ENCODE measurements at places on chromosomes 2 and 18.

GRCh38 chr18:1657876-1658275, 753.2 kb downstream of the ADCYAP1 start:
- DNase-seq = no peak

- peak; percentile 32 for DNase-seq
These were observed 177.1 kb downstream of the EIPR1 start for GRCh38 chr2:3200420-3200939.

DNA sequence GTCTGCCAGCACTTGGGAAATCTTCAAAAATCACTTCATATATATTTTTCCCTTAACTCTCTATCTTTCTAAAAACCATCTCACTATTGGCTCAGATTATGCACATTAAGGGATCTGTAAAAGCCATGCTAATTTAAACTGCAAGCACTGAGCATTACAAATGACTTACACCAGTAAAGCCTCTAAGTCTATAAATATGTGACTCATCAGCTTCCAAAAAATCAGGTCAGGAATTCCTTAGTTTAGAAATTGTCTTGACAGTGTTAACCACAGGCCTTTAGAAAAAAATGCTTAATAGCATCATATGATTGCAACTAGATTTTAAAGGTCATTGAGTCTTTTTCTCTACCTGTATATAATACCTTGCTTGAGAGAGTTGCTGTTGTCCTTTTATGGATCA, 1113.6 kb upstream of the PIK3C3 start:
- peak; percentile 2 for DNase-seq

GRCh38 chr18:71322201-71322600, 1033.4 kb downstream of the SOCS6 start:
- no peak for DNase-seq

GRCh38 chr2:32061973-32062861, 1.1 kb upstream of the SPAST start:
- DNase-seq = no peak

DNA sequence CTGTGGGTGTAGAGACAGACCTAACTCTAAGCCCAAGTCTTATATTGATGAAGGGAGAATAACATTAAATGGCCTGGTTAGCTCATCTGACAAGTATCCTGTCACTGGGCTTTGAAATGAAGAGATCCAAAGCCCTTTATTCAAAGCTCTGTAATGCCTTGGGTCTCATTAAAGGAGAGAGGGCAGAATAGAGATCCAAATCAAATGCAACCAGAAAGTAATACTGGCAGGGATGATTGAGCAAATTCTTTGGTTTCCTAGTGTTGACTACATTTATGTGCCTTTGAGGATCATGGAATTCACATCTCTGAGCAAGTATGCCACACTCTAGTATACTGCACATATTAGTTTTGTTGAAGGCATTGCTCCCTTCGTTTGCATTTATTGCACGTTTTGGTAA, 147.9 kb upstream of the CAVIN2 start:
- DNase-seq = no peak

DNA sequence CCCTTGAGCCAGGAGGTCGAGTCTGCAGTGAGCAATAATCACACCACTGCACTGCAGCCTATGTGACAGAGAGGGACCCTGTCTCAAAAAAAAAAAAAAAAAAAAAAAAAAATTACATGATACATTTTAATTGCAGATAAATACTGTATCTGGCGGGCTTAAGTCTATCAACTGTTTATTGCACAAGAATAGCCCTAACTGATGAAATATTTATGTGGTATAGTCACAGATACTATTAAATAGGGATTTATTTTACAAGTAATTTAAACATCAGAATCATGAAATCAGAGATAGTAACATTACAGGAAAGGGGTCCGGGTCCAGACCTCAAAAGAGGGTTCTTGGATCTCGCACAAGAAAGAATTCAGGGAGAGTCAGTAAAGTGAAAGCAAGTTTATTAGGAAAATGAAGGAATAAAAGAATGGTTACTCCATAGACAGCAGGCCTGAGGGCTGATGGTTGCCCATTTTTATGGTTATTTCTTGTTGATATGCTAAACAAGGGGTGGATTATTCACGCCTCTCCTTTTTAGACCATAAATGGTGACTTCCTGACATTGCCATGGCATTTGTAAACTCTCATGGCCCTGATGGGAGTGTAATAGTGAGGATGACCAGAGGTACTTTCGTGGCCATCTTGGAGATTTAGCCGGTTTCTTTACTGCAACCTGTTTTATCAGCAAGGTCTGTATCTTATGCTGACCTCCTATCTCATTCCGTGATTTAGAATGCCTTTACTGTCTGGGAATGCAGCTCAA, 166.6 kb downstream of the PMAIP1 start:
- no peak for DNase-seq

DNA sequence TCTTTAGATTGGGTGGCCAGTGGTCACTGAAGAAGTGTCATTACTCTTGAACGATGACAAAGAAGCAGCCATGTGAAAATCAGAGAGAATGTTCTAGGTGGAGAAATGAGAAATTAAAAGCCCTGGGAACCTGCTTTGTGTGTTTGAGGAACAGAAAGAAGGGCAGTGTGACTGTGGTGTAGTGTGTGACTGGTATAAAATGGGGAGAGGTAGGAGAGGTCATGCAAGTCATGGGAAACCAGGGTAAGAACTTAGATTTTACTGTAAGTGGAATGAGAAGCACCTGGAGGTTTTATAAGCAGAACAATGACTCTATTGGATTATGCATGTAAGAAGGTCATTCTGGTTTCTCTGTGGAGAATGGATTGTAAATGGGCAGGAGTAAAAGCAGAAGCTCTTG, 12.2 kb downstream of the ICOS start:
- DNase-seq = no peak

DNA sequence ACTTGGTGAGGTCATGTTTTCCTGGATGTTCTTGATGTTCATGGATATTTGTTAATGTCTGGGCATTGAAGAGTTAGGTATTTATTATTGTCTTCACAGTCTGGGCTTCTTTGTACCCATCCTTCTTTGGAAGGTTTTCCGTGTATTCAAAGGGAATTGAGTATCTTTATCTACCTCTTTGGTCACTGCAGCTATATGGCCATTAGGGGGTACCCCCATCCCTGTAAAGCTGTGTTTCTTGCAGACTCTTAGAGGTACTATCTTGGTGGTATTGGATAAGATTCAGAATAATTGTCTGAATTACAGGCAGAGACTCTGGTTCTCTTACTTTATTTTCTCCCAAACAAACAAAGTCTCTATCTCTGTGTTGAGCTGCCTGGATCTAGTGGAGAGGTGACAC, 401.6 kb upstream of the FSIP2 start:
- no peak for DNase-seq

DNA sequence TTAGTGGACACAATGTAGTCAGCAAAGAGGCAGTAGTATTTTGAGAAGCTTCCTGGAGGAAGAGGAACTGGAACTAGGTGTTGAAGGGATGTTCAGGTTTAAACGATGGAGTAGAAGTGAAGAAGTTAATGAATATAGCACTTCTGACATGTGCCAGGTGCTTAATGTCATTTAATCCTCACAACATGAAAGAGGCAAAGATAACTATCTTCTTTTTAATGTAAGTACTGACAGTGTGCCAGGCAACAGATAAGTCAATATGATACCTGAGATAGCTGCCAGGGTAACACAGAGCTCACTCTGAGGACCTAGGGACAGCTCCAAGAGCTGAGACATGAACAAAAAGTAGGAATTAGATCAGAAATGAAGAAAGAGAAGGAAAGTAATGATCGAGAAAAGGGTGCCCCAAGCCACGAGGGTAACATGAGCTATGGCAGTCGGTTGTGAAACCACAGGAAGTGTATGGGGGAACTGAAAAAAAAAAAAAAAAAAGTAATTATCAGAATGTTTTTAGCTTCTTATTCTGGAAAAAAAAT, 140.7 kb downstream of the RNF144A start:
- DNase-seq = no peak

- DNase-seq = no peak
These were observed 79.9 kb downstream of the MYO5B start for GRCh38 chr18:50115095-50115494.

DNA sequence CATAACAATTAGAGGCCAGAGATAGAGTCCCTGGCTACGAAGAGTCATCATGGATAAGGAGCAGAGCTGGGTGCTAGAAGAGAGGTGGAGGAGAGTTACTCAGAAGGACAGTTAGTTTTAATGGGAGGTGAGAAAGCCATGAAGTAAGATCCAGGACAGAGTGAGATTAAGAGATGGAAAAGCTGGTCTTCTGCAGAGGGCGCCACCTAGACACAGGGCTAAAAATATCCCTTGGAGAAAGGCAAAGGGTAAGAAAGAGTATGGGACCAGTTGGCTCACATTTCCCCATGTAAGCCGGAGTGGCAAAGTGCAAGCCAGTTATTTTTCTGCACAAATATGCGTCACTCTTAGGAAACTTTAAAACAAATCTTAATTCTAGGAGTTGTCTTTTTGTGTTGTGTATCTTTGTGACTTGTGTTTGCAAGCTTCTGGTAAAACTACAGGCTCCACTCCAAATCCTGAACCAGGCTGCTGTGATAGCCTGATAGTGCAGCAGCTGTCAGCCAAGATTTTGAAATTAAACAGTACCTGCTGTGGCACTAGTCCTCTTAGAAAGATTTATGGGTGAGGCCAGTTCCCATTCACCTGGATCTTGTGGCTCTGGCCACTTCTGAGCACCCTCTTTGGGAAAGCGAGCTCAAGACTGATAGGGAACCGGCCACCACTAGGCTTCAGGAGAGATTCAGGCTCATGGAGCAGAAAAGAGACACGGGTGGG, 204.2 kb downstream of the TPGS2 start:
- DNase-seq = no peak

GRCh38 chr2:49080681-49081080, 73.6 kb downstream of the FSHR start:
- DNase-seq = no peak

DNA sequence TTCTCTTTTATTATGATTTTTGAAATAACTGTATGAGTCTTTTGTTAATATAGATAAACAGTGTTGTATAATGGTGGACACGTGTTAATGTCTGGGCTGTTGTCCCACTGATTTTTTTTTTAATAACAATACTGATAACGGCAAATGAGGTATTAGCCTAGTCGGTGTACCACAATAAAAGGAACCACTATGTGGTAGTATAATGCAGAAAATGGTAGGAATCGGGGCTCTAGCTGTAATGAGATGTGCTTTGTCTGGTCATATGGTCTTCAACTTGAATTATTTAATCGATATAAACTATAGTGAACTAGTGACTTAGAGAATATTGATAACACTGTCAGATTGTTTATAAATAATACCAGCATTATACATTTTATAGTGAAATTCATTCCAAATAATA, 517.9 kb upstream of the SPHKAP start:
- DNase-seq = no peak

- DNase-seq = no peak
These were observed 217.2 kb downstream of the NR4A2 start for GRCh38 chr2:156115338-156115737.

DNA sequence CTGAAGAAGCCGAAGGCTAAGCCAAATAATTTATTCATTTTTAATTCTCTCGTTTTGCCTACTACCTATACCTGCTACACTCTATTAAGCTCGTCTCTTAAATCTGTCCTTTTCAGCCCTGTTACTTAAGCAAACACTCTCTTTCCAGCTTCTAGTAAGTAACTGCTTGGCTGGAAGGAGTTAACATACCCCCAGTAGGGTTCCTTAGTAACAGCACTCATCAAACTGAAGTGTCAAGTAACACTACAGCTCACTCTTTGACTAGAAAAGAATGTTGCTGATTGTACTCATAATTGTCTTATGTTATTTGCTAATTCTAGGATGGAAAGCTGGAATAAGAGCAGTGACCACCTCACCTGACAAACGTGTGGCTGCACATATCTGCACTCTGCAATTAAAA, 120.0 kb upstream of the SCN7A start:
- DNase-seq = no peak

GRCh38 chr18:41543815-41544214, 411.2 kb upstream of the PIK3C3 start:
- DNase-seq = no peak

GRCh38 chr2:207163053-207163755, 2.5 kb downstream of the KLF7 start:
- peak; percentile 72 for DNase-seq

GRCh38 chr2:218039171-218039570, 29.9 kb upstream of the RUFY4 start:
- DNase-seq = no peak

GRCh38 chr2:108630567-108631405, 88.5 kb upstream of the RANBP2 start:
- no peak for DNase-seq

DNA sequence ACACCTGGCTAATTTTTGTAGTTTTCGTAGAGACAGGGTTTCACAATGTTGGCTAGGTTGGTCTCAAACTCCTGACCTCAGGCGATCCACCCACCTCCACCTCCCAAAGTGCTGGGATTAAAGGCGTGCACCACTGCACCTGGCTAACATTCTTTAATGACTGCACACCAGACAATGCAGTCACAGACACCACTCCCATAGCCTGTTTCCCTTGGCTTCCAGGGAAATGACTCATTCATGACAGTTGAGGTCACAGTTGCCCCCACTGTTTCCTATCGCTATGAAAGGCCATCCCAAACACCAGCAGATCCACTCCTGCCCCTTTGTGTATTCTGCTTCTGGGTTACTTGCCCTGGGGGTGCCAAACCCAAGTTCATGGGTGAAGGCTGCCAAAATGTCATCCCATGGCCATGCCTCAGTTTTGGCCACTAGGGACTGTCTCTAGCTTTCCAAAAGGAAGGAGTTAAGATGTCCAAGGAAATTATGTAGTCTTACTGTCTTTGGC, 8.7 kb downstream of the CHMP1B start:
- no peak for DNase-seq

- peak; percentile 41 for DNase-seq
These were observed 25.5 kb upstream of the SNED1 start for GRCh38 chr2:240972636-240973521.

- peak; percentile 25 for DNase-seq
These were observed 19.4 kb upstream of the PAX3 start for GRCh38 chr2:222318026-222318711.

GRCh38 chr18:26516964-26517363, 31.4 kb downstream of the KCTD1 start:
- no peak for DNase-seq

DNA sequence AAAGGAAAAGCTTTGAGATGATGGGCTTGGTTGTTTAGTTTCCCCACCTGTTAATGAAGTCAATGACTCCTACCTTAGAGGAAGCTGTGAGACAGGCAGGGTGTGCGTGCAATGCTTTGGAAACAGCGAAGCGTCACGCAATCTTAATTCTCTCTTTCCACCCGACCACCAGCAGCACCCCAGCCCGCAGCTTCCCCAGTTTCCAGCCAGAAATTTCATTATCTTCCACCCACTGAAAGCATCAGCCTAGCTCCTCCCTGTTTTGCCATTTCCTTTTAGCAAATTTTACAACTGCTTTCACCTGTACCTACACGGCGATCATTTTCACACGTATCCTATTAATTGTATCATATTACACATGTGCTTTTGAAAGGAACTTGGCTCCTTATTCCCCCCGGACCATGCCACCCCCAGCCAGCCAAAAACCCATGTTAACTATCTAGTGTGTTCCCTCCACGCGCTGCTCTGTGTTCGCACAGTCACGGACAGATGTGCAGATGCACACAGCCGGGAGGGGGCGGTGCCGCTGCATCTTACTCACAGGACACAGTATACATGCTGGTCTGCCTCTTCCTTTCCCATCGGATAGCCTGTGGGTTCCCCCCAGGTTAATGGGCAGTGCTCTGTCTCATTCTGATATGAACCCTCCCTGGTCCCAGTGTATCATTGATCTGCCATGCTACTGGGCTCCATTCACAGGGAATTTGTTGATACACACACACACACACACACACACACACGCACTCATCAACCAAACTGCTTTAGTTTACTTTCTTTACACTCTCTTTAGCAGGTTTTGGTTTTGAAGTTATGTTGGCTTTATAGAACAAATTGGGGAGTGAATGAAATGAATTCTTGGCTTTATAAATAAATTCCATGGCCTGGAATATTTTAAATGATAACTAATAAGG, 22.4 kb downstream of the CYP27C1 start:
- no peak for DNase-seq
